ENCODE measurements at places on chromosomes 2 and 18.

- DNase-seq = peak; percentile 69
These were observed 141.1 kb downstream of the HRH4 start for GRCh38 chr18:24601585-24601984.

GRCh38 chr2:20536619-20537422, 89.9 kb downstream of the RHOB start:
- DNase-seq = no peak

DNA sequence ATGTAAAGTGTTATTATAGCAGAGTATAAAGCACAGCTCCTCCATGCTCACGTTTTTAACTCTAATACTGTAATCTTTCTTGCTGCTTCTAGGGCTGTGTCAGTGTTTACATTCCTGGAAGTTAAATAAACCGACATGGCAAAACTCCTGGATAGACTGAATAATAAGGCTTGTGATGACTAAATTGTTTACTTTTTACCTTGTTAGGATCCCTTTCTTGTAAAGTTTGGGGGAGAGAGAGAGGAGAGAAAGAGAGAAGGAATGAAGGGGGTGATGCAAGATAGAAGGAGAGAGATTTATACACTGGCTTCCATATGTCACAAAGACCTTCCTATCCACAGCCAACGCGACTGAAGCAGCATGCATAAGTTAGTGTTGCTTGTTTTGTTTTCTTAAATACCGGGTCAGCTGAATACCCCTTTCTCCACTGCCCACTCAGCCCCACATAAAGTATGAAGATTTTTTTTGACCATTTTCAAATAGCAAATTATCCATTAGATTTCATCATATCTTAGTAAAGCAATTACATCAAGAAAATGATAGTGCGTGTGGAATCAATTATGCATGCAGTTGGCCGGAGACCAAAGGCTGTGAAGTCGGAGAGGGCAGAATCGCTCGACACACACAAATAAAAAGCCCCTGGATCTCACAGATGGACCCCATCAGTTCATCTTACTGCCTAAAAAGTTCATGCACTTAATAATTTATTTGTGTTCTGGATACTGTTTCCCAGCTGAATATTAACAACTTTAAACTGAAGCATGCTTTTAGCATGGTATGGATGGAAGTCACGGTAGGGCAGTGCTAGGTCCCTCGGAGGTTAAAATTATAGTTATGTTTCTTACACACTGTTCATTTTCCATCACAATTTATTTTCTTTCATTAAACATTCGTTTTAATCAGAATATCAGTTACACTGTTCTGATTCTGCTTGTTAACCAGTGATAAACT, 20.1 kb downstream of the BCL11A start:
- DNase-seq = peak; percentile 56

DNA sequence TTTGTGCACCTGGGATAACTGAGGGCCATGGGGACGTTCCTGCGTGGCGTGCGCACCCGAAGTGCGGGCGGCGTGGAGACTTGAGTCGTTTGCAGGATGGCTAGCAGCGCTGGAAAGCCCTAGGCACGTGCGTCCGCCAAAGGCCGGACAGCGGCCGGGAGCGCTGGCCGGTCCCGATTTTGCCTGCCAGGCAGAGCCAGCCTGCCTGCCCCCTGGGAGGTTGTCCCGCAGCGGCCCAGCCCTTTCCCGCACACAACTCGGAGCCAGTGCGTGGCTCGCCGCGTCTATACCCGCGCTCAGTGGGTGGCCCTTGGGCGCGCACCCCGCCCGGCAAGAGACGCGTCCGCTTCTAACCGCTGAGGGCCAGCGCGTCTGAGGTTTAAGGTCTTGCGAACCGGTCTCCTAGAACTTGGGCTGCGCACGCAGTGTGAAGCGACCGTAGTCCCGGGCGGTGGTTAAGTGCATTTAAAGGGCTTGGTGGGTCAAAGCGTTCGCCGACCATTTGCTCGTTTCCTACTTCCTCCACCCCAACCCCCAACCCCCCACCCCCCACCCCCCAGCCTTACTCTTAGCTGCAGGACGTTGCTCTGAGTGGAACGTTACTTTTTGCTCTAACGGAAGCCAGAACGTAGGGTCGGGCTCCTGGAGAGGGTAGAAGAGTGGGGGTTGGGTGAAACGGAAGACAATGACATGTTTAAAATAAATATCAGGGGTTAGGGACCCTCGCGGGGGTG, 627 bp downstream of the CDCA7 start:
- DNase-seq = peak; percentile 84

DNA sequence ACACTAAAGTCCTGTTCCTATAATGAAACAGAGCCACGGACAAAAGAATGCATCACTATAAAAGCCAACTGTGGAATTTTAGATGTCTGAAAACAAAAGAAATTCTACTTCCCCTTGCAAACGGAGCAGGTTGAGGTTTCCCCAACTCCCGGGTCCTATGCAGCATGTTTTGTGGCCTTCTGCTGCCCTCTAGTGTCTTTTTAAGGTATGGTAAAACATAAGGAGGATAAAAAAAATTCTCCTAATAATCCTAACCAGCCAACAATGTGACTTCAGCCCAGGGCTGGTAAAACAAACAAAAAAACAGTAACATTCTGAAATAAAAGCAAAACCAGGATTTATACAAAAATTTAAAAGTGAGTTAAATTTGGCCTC, 539.5 kb downstream of the NRXN1 start:
- DNase-seq = peak; percentile 74

- peak; percentile 60 for DNase-seq
These were observed 12.2 kb upstream of the ME2 start for GRCh38 chr18:50866765-50867164.

DNA sequence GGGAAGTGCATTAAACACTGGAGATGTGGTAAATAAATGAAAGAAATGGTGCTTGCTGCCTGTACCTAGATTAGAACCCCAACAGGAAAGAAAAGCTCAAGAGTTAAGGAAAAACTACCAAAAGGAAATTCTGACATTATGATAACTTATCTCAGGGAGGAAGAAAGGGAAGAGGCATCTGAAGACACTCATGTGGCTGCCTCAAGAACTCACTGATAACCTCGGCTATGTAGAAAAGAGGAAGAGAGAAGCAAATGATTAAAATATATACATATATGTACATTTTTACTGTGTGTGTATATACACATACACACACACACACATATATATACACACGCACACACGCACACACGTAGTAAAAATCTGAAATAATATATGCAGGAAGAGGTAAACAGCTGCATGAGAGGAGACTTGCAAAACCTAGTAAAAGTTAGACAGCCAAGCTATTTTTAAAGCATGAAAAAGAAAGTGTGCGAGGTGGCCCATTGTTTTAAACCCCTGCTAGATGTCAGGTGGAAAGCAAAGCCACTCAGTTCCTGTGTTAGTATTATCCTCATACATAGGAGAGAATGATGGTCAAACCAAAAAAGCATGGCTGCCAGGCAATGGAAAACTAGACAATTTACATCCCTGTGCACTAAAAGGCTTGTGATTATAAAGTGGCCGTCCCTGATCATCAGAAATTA, 483.0 kb upstream of the NRP2 start:
- no peak for DNase-seq

GRCh38 chr2:110729106-110729505, 3.3 kb upstream of the ACOXL start:
- DNase-seq = peak; percentile 6

- DNase-seq = no peak
These were observed 6.0 kb downstream of the ZNF516 start for GRCh38 chr18:76489081-76489480.

DNA sequence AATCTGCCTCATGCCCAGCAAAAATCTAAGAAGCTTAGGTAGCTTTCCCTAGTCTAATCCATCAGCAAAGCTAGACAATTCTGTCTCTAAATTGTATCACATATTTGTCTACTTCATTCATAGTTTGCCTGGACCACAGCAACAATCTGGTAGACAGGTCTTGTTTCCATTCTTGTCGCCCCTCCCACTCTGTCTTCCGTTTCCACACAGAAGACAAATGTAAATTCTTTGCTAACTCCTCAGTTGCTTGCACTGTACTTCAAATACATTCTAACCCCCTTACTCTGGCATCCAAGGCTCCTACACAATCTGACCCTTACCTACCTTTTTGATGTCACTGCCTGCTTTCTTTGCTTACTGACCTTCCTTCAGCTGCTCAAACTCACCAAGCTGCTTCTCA, 40.1 kb downstream of the THUMPD2 start:
- no peak for DNase-seq

- no peak for DNase-seq
These were observed 30.6 kb downstream of the TMEM131 start for GRCh38 chr2:97965116-97965515.

DNA sequence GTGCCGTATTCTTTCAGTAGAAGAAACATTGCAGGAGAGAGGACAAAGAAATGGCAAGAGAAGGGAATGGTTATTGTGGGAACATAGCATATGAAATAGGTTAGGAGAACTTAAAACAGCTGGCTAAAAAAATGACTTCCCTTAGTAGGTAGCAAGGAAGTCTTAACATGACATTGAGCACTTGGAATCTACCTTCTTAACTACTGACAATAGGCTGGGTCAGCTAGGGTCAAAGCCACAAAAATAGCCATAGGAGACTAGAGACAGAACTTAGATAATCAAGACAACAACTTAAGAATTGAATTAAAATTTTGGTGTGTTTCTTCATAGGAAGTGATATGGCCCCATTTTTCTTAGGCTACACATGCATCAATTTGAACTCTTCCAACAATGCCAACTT, 227.9 kb downstream of the TCF4 start:
- DNase-seq = no peak

- no peak for DNase-seq
These were observed 8.0 kb upstream of the SERTAD2 start for GRCh38 chr2:64661741-64662169.

DNA sequence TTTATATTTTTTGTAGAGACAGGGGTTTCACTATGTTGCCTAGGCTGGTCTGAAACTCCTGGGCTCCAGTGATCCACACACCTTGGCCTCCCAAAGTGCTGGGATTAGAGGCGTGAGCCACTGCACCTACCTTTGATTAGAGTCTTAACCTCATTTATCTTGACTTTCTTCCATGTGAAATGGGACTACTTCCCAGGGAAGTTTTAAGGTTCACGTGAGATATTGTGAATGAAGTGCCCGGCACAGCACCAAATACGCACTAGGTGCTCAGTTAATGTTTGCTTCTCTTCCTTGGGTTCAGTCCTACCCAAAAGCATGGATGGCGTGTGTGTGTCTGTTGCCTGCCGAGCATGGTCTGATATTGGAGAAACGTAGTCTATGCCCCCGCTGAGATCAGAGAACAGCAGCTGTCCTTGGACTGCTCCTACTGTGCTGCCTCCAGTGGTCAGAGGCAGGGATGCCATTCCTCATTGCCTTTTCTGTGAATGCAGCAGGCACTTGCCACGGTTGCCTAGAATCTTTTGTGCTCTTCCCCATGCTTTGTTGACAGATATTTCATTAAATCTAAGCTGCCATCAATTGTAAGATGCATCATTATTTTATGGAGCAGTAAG, 12.3 kb upstream of the TFCP2L1 start:
- peak; percentile 80 for DNase-seq

GRCh38 chr2:20132990-20133535, 81.6 kb upstream of the LAPTM4A start:
- peak; percentile 19 for DNase-seq

DNA sequence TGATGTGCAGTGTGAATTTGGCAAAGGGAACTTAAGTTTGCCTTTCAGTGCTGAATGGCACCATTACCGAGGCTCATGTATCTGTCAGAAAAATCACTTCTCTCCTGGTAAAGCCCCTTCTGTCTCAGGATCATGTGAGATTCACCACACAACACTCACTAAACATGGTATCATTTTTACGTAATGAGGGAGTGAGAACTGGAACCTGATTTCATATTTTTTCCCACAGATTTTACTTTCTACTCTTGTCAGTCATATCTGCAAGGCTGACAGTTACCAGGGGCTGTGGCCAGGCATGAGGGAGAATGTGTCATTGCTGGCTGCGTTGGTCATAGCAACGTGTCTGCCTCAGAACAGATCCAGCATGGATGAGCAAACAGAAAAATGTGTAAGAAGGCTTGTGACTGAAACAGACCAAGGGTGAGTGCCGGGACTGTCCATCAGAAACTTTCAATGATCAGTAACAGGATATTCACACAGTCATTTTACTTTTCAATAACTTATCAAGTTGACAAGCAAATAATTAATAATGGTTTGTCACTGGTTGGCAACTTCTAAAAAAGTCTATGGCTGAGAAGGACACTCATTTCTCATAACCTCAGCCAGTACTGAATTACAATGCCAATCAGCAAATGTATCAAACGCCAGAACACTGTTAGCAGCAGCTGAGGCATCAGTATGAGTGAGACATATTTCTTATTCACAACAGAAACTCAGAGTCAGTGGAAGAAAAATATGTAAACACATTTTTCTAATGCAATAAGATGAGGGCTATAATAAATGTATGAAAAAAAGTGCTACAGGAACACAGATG, 100.5 kb downstream of the CDC42EP3 start:
- DNase-seq = no peak

GRCh38 chr2:229810786-229811185, 96.4 kb upstream of the DNER start:
- DNase-seq = no peak
